ENCODE measurements at places on chromosomes 4 and X. TPM values are rescaled to one million over a fixed set of nuclear protein-coding genes. Genes with fewer than 3 reads are reported as not detected.

Gene UBA6
- 80.1 TPM for total RNA-seq

GRCh38 chrX:18194688-18195087, 26.0 kb downstream of the BEND2 start:
- no peak for DNase-seq

GRCh38 chrX:45788941-45789348, 588.3 kb upstream of the DIPK2B start:
- DNase-seq: peak; percentile 60

- peak; percentile 50 for DNase-seq
These were observed 41.5 kb downstream of the SOWAHB start for GRCh38 chr4:76856243-76857073.

DNA sequence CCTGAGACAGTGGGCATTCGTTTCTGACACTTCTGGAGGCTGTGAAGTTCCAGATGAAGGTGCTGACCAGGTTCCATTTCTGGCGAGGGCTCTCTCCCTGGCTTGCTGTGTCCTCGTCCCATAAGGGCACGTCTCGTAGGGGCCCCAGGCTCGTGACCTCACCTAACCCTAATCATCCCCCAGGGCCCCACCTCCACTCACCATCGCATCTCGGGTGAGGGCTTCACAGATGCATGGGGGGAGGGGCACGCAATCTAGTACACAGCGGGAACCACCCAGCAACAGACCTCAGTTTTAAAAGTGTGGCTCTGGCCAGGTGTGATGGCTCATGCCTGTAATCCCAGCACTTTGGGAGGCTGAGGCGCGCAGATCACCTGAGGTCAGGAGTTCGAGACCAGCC, 22.1 kb downstream of the PDE6B start:
- no peak for DNase-seq

DNA sequence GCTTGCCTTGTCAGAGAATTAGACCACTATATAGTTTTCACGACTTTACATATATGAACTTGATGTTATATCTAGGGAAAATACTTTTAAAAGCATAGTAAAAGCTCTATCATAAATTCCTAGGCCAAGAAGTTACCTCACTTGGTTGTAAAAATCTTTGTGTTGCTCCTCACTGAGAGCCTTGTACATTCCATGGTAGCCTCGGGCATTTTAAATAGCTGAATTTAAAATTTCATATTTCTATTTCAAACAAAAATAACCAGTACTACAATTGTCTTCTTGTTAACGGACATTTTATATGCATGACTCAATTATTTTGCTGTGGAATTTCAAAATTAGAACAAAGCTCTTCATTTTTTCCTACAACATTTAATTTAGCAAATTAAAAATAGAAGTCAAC, 107.6 kb downstream of the MID1 start:
- no peak for DNase-seq

Gene NDST3
- not detected for total RNA-seq

- DNase-seq: no peak
These were observed 24.0 kb upstream of the SMIM14 start for GRCh38 chr4:39662683-39663082.

Gene IBSP
- total RNA-seq: not detected

GRCh38 chr4:154433543-154433942, 58.1 kb downstream of the DCHS2 start:
- DNase-seq: no peak

DNA sequence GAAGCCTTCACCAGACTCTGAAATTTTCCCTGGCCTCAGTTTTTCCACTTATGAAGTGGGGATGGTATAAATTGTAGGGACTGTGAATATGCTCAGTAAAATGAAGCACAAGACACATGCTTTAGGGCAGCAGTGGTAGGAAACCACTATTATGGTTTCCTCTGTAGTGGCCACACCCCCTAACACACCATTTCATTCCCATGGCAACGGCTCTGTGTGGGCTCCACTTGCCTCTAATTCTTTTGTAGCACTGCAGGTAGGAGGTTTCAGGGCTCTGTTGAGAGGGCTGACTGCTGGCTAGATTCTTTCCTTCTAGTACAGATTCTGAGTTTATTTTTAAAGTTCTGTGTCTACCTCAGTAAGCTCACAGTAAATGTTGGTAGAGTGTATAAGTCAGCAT, 3.5 kb upstream of the VMA21 start:
- no peak for DNase-seq

DNA sequence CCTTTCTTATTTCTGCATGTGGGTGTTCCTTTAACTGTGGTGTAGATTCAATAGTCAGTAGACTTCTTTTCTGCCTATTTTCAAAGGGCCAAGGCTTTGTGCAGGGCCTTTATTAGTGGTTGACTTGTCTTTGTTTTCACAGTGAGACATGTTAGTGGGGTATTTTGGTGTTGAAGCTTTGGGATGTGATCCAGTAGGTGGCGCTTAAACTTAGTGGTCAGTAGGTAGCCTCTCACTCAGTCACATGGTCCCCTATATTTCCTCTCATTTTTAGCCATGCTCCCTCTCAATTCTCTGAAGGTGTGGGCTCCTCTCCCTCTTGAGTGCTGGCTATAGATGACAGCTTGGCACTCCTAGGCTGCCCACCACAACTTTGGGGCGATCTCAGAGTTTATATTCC, 23.4 kb upstream of the SLC10A7 start:
- DNase-seq: peak; percentile 43

DNA sequence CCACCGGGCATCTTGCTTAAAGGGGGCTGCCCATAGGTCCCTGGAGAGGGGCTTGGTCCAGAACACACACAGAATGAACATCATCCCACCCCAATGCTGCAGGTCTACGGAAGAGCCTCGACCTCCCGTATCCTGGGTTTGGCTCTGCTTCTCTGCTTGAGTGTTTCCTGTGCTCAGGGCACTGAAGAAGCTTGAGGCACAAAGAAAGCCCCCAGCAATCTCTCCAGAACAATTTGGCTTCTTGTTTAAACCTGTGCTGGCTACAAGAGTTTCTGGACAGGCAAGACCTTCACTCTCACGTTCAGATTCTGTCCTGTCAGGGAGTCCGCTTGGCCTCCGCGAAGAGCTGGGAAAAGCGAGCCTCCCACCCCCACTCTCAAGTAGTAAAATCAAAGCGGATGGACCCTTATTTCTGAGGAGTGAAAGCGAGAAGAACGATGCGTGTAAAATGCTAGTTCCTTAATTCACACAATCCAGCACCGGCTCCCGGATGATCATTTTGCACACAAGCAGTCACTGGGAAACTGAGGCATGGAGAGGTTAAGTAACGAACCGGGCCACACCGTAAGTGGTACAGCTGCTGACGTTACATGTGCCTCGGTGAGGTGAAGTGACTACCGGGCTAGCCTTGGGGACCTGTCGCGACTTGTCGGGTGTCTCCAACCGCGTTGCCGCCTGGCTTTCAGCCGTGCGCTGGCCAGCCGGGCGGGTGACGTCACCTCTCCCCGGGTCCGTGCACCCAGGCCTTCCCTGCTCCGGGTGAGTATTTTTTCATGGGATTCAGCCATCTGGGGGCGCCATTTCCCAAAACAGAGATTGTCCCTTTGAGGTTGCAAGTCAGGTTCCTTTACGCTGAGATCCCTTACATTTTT, 3.1 kb upstream of the SFRP2 start:
- DNase-seq: peak; percentile 76

DNA sequence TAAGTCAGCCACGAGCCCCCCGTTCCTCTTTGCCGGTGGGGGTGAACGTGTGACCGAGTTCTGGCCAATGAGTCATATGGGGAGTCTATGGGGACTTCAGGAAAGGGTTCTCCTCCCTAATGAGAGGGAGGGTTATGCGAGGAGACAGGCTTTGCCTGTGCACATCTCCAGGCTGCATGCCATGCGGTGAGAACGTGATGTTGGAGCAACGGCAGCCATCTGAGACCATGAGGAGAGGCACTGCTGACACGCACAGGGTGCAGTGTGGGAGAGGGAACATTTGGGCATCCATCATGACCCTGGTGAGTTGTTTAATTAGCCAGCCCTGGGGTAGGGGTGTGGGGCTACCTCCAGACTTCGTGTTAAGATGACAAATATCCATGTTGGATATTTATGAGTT, 55.8 kb downstream of the ABLIM2 start:
- no peak for DNase-seq

DNA sequence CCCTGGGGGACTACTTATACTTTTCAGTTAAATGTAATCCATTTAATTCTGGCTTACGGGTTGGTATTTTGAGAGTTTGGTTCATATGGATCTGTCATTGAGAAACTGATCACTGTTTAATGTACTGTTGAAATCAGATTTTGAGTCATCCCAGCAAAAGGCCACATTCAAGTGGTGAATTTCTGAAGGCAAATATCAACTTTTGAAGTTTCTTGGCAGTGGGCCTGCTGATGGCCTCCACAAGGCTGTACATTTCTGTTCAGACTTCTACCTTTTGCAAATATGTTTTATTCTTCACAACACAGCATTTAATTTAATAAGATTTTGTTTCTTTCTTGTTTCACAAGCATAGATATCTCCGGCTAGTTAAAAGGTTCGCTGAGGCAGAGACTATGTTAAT, 138.7 kb downstream of the PDGFC start:
- DNase-seq: no peak

Gene SH3BP2
- 24.9 TPM for total RNA-seq

DNA sequence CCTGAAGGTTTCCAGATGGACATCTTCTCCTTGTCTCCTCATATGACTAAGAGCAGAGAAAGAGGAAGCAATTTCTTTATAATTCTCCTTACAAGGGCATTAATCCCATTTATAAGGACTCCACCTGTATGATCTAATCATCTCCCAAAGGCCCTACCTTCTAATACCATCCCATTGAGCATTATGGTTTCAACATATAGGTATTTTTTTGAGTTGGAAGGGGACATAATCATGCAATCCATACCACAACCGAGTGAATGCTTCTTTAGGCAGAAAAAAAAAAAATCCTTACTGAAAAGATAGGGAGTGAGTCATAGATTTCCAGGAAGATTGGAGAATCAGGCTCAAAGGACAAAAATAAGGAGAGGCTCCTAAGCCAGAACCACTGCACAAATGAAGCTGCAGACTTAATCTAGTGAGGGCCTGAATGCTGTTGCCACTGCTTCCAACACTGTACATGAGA, 312.5 kb upstream of the HS3ST1 start:
- DNase-seq: no peak

GRCh38 chr4:105186701-105187161, 40.1 kb downstream of the TET2 start:
- peak; percentile 53 for DNase-seq

Gene TMEM144
- 11.7 TPM for total RNA-seq

DNA sequence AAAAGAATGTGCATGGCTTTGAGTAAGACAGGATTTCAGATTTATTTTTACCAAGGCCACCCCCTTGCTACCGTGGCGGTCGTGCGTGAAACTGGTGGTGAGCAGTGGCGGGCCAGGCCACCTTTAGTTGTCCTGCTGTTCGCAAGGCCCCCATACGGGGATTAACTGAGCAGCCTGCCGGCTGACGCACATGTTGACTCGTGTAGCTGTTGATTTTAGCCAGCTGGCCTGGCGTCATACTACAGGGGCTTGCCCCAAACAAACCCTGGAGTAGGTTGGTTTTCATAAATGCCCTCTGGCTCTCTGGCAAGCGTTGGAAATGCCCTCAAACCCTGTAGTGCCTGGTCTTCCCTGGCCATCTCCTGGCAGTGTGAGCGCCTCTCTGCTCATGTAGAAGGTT, 28.4 kb downstream of the WFS1 start:
- DNase-seq: no peak

Gene FOXR2
- total RNA-seq: not detected

- no peak for DNase-seq
These were observed 58.6 kb downstream of the DCK start for GRCh38 chr4:71052034-71052433.

DNA sequence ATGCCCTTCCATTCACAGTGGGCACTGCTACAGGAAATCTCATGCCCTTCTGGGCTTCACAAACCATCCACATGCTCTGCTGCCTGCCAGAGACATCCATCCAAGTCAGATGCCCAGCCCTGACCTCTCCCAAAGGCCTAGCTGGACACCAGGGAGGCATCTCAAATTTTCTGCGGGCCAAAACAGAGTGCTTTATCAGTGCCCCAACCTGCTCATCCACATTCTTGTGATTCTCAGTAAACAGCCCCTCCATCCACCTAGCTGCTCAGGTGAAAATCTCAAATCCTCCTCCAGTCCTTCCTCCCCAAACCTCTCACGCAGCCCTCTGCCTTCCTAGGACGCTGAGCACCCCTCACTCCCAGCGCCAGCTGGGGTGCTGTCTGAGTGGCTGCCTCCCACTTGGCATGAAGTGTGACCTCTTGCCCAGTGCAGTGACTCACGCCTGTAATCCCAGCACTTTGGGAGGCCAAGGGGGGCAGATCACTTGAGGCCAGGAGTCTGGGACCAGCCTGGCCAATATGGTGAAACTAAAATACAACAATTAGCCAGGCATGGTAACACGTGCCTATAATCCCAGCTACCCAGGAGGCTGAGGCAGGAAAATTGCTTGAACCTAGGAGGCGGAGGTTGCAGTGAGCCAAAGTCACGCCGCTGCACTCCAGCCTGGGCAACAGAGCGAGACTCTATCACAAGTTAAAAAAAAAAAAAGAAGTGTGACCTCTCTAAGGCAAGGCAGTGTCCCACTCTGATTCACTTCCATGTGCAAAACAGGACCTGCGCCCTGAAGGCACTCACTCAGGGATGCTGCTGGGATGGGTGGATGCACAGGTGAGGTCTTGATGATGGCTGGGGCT, 1.7 kb upstream of the AFAP1 start:
- peak; percentile 57 for DNase-seq

Gene PWWP3B
- total RNA-seq: 37.8 TPM

Gene NAA11
- not detected for total RNA-seq

Gene CENPVL2
- not detected for total RNA-seq

DNA sequence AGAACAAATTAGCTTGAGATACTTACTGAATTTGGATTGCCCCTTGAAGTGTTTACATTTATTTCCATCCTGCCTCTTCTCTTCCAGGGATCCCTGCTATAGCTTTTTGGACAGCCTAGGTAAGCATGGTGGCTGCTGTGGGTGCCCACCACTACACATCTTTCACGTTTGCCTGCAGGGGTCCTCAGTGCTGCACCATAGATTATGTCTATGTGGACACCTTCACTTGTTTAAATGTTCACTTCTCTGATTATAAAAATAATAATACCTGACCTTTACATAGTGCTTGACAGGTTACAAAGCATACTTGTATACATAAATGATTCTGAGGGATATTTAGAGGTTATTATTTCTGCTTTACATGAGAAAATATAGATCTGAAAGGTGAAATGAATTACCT, 67.9 kb upstream of the SLC4A4 start:
- DNase-seq: peak; percentile 67

- DNase-seq: peak; percentile 86
These were observed 3.4 kb downstream of the RHOH start for GRCh38 chr4:40199999-40200874.

DNA sequence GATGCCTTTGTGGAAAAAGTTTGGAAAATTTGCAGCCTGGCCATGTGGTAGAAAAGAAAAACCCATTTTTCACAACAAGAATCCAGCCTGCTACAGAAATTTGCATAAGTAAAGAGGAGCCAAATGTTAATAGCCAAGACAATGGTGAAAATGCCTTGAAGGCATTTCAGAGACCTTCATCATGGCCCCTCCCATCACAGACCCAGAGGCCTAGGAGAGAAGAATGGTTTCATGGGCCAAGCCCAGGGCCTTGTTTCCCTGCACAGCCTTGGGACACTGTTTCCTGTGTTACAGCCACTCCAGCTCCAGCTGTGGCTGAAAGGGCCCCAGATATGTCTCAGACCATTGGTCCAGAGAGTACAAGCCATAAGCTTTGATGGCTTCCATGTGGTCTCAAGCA, 101.4 kb upstream of the LINC00632 start:
- DNase-seq: no peak

All from myocyte (in vitro differentiated cells).